ENCODE measurements at places on chromosomes 5 and 9. TPM values are rescaled to one million over a fixed set of nuclear protein-coding genes. Genes with fewer than 3 reads are reported as not detected.

DNA sequence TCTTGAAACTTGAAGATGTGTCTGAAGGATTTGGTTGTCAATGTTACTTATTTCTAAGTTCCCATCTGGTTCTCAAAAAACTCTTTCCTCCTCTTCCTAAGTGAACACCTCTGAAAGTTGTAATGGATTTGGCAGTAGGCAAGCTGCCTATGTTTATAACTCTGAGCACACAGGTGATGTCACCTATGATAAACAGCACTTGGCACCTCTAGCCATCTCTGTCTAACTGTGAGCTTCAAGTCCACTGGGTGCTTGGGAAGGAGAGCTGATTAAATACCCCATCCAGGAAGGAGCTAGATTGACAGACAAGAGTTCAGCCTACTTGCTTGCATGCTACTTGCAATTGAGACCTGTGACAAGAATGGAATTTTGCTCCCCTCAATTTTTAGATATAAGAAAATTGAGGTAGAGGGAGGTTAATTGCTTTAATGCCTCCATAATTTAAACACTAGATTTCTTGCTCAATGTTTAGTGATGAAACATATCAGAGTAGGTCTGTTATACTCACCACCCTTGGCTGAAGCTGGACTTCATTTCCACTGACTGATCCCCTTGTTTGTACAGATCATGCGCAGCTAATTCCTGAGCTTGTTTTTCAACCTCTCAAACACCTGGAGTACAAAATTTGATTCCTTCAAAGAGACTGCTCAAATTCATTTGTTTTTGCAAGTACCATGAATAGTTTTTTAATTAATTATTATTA is 49.9 kb downstream of the PDE4D start:
- DNase-seq = no peak

The TLE1 gene
- 9.0 TPM for total RNA-seq

- peak; percentile 64 for DNase-seq
Measured at GRCh38 chr9:69945671-69946141, 97.9 kb upstream of the MAMDC2 start.

- DNase-seq = no peak
Measured at GRCh38 chr5:143120460-143121134, 282.9 kb downstream of the NR3C1 start.

DNA sequence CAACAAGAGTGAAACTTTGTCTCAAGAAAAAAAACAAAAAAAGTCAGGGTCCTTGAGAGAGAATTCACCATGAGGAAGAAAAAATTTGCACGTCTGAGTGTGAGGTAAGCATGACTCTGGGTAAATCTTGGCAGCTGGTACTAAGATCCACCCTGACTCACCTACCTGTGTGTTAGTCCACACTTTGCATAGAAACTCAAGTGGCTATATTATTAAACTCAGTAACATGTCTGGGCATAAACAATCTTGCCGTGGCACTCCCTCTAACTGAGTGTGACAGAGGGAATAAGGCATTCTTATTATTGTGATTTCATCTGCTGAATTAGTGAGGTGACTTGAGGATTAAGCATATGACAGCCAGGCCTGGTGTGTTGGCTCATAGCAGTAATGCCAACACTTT is 259.4 kb upstream of the VLDLR start:
- no peak for DNase-seq

The LIX1 gene
- not detected for total RNA-seq

DNA sequence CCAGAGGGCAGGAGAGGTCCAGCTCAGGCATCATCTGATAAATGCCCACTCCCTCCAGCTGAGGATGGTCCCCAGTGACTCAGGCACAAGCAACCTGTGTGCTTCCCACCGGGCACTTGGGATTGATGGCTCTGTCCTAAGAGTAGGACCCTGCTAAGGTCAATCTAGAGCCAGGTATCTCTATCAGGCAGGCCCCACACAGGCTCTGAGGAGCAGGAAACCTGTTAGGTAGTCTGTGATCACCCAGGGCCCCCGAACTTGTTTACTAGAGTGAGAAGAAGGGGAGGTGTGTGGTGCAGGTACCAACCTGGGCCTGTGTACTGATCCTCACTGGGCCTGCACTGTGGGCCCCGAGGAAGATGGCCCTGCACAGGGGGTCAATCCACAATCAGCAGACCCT is 119.6 kb upstream of the FSTL4 start:
- DNase-seq = no peak

The IFNB1 gene
- total RNA-seq = not detected

DNA sequence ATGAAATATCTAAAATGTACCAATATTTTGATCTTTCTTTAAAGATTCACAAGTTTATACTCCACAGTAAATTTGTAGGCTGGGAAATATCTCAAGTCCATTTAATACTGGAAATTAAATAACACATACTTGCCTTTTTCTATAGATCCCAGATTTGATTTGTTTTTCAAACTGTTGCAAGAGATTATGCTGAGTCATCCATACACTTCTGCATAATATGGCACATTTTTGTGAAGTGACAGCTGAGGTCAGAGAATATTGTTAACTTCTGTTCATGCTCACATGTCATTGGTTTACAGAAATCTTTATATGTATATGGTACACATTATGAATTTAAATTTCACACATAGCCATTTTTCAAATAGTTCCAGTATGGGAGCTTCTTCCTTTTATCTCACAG is 1066.3 kb upstream of the NUDT12 start:
- DNase-seq = no peak

- DNase-seq = no peak
Measured at GRCh38 chr5:173680660-173681242, 64.3 kb upstream of the BOD1 start.

GRCh38 chr5:142403583-142403982 is 78.8 kb upstream of the SPRY4 start:
- DNase-seq = no peak

The CDH18 gene
- 0.36 TPM for total RNA-seq

GRCh38 chr9:133390713-133391112 is 14.5 kb downstream of the STKLD1 start:
- DNase-seq = peak; percentile 64

- no peak for DNase-seq
Measured at GRCh38 chr5:140130949-140131733, 5.4 kb downstream of the IGIP start.

GRCh38 chr9:115192835-115193525 is 75.0 kb upstream of the TNC start:
- no peak for DNase-seq

DNA sequence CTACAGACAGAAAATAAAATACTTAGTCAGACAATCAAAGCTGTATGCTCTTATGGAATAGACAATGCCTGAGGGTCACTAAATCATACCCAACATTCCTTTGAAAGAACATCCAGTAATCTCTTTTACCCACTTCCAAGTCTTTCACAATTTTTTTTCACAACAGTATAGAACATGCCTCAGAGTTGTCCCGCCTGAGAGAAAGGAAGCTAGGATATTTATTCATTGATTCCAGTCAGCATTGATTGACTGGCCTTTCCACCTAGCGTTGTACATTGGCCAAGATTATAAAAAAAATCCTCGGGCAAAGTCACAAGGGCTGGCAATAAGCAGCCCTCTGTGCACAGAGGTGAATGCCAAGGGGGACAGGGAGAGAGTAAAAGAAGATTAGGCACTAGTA is 318.1 kb upstream of the PIK3R1 start:
- DNase-seq = no peak

The XRCC4 gene
- 6.8 TPM for total RNA-seq

- DNase-seq = peak; percentile 98
Measured at GRCh38 chr9:128689820-128690683, 1.0 kb downstream of the SET start.

GRCh38 chr9:21936161-21936560 is 58.0 kb downstream of the CDKN2A start:
- no peak for DNase-seq

The CCDC180 gene
- 6.2 TPM for total RNA-seq

GRCh38 chr5:60257596-60258271 is 364.2 kb upstream of the PDE4D start:
- no peak for DNase-seq

GRCh38 chr5:53373451-53374158 is 106.8 kb upstream of the FST start:
- no peak for DNase-seq

GRCh38 chr9:68739621-68740174 is 34.7 kb downstream of the PIP5K1B start:
- no peak for DNase-seq

- DNase-seq = peak; percentile 82
Measured at GRCh38 chr9:107738789-107739188, 249.2 kb upstream of the KLF4 start.

The F2R gene
- 38.7 TPM for total RNA-seq

DNA sequence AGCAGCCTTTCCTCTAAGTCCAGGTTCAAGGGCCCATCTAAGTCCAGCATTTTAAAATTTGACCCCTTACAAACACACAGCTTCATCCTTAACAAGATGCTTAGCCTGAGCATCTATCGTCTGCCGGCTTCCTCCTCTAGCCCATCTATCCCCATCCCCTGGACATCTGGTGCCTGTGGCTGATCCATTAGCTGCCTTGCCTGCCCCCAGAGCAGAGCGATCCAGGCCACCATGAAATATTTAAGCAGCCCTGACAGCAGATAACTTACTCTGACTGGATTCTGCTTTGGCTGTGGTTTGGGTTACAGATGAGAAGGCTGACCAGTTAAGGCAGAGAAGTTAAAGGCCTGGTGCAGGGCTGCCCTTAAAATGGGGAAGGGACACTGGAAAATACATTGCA is 30.9 kb upstream of the CPEB4 start:
- no peak for DNase-seq

GRCh38 chr5:41371738-41372137 is 138.7 kb downstream of the PLCXD3 start:
- no peak for DNase-seq

DNA sequence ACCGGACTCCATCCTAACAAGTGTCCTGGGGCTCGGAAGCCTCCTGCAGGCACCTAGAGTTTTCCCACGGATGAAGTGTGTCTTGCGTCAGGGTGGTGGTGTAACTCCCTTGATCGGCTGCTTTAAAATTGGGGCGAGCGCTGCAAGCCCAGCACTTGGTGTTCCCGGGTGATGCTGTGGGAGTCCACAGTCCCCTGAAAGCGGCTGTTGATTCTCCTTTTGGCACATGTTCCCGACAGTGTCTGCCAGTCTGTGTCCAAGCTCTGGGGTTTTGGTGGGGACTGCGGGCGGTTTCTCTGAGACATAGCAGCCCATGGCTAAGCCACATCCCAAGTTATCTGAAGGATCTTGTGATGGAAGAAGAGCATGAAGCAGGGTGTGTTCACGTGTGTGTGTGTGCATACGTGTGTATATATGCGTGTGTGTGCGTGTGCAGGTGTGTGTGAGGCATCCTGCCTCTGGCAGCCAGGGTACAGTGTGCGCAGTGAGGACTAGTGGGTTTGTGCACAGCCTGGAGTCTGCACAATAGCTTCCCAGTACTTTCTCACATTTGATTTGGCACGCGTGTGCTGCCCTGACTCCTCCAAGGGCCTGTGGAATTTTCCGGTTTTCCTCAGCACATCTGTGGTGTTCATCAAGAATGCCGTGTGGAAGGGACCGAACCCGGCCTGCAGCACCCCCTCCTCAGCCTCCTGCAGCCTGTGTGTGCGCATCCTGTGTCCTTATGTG is 16.9 kb downstream of the SLC25A48 start:
- DNase-seq = peak; percentile 30

The C5orf58 gene
- not detected for total RNA-seq

GRCh38 chr9:131981116-131981776 is 98.4 kb downstream of the MED27 start:
- no peak for DNase-seq

The TBC1D2 gene
- 114 TPM for total RNA-seq

GRCh38 chr9:133429641-133430161 is 7.5 kb downstream of the ADAMTS13 start:
- peak; percentile 97 for DNase-seq

- peak; percentile 59 for DNase-seq
Measured at GRCh38 chr9:113886026-113886369, 9.9 kb downstream of the ZNF618 start.

Data from osteoblast (primary cell).